ENCODE measurements at places on chromosomes 1 and 21.

DNA sequence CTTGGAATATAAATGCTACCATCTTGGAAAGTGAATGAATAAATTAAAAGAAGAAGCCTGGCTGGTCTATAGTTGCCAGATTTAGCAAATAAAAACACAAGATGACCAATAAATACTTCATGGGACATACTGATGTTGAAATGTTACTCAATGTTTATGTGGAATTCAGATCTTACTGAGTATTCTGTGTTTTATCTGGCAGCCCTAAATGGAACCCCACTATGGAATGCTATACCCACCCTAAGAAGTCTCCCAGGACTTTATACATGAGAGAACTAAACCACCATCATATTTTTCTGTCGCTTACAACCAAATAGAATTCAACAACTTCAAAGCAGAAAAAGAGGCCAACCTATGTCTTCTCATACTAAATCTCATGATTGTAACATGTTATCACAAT is 177.6 kb upstream of the HMCN1 start:
- DNase-seq = peak; percentile 64

GRCh38 chr1:222772996-222773379 is 36.0 kb downstream of the FAM177B start:
- no peak for DNase-seq

DNA sequence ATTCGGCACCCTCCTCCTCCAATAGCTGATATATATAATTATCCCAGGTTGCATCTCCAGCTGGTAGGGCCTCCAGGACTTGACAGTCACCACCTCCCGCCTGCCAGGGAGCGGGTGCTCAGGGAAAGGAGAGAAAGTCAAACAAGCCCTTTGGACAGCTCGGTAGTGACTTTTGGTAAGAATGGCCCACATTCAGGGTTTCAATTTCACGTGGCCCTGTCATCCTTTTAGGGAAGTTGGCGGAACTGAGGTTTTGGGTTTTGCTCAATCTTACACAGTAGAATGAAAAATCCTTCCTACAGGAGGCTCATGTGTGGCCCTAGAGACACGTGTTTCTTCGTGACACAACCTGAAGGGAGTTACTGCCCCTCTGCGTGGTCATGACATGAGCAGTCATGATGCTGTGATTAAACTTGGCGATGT is 44.2 kb downstream of the CAPN8 start:
- DNase-seq = no peak

DNA sequence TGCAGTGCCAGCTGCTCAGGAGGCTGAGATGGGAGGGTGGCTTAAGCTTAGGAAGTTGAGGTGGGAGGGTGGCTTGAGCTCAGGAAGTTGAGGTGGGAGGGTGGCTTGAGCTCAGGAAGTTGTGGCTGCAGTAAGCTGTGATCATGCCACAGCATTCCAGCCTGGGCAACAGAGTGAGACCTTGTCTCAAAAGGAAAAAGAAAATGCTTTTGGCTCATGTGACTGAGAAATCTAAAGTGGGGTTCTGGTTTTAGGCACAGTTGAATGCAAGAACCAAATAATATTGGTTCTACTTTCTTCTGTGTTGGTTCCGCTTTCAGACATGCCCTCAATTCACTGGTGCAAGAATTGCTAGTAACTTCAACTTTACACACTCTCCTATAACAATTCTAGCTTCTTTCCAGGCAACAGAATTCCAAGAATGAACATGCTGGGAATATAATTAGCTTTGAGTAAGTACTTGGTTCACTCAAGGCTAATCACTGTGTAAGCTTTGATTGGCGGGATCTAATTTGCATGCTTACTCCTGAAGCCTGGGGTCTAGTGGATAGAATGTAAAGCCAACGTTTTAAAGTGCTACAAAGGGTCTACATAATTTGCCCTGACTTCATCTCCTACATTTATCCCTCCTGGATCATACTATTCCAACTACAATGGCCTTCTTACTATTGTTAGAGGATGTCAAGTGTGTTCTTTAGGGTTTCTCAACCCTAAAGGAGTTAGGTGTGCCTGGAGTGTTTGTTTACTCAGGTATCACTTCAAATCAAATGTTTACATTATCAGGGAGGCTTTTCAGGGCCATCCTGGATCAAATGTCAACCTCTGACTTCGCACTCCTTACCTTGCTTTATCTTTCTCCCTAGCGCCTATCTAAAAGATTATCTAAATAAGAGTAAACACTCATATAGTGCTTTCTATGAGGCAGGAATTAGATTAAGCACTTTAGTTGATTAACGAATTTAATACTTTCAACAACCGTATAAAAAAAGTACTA is 115.1 kb downstream of the SLC16A1 start:
- DNase-seq = no peak

Measured in BJ (cell line).